Activated CD4-positive, CD25-positive, alpha-beta regulatory T cell (primary cell): ENCODE measurements at places on chromosomes 4 and X.
A peak's percentile ranks its signal among the peaks of the same experiment; 100 is the strongest.

DNA sequence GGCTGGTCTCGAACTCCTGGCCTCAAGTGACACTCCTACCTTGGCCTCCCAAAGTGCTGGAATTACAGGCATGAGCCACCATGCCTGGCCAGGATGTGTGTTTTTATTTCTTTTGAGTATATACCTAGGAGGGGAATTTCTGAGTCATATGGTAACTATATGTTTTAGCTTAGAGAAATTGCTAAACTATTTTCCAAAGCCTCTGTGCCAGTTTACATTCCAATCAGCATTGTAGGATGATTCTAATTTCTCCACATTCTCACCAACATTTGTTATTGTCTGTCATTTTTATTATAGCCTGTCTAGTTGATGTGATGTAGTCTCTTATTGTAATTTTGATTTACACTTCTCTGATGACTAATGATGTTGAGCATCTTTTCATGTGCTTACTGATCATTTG lies 1576.0 kb downstream of the RPA4 start:
- no peak for DNase-seq

DNA sequence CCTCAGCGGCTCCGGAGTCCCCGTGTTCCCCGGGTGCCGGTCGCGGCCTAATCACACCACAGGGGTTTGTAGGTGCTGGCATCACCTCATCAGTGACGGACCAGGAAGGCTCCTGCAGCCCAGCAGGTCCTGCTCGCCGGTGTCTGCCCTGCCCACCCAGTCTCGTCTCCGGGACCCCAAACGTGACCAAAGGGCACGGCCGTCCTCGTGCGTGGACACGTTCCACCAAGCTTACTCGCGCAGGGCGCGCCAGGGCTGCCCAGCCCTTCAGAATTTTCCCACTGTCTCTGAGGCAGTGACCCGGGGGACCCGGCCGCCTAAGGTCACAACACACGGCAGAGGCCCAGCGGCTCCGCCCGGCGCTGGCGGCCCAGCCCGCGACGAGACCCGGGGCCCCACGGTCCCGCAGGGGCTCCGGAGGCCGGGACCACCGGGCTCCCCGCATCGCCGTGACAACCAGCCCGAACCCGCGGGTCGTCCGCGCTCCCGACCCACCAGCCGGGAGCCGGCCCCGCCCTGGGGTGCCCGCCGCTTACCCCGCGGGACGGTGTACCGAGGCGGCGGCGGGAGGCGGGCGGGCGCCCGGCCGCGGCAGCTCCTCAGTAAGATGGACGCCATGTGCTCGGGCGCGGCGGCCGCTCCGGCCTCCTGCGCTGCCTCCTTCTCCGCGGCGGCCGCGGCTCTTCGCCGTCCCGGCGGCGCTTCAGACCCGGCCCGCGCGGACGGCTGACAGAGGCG lies 454 bp downstream of the LETM1 start:
- DNase-seq, result no peak

GRCh38 chr4:30854531-30854930 lies 134.4 kb downstream of the PCDH7 start:
- DNase-seq, result no peak

- no peak for DNase-seq
Measured at GRCh38 chrX:65045001-65045400, 68.8 kb upstream of the ZC4H2 start.

DNA sequence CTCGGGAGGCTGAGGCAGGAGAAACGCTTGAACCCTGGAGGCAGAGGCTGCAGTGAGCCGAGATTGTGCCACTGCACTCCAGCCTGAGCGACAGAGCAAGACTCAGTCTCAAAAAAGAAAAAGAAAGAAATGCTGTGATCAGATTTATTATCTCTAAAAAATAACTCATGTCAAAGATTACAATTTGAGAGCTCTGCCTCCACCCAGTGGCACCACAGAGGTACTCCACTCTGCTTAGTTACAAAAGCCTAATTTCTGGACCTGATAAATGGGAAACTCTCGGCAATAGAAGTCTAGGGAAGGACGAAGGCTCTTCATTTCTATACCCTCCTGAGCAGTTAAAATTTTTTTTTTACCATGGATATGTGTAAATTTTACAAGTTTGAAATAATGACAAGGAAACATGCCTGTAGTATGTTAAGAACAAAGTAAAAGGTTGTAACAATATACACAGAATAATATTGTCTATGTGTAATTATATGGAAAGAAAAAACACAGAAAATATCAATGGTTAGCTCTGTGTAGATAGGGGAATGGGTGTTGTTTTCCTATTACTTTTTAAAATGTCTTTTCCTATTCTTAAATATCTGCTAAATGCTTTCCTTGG lies 149.8 kb downstream of the STIM2 start:
- peak; percentile 23 for DNase-seq

GRCh38 chr4:182711211-182711610 lies 206.0 kb downstream of the DCTD start:
- DNase-seq, result no peak

- no peak for DNase-seq
Measured at GRCh38 chrX:110276778-110277177, 41.1 kb downstream of the AMMECR1 start.

DNA sequence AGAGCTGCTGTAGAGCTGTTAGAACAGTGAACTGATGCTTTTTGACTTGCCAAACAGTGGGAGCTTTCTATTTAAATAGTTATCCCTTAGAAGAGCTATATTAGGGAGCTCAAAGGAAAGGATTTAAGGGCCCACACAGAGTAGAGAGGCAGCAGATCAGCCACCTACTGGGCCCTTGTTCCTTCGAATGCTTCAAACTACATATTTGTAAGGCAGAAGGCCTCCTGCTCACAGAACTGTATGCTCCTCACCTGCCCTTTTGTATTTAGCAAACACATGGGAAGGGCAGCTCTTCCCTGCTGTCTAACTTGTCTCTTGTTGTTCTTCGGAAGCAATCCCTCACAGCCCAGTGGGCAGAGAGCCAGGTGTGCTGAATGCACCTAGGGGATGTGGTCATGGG lies 38.0 kb downstream of the IL1RAPL1 start:
- DNase-seq, result no peak

GRCh38 chr4:30989508-30989907 lies 269.3 kb downstream of the PCDH7 start:
- no peak for DNase-seq

DNA sequence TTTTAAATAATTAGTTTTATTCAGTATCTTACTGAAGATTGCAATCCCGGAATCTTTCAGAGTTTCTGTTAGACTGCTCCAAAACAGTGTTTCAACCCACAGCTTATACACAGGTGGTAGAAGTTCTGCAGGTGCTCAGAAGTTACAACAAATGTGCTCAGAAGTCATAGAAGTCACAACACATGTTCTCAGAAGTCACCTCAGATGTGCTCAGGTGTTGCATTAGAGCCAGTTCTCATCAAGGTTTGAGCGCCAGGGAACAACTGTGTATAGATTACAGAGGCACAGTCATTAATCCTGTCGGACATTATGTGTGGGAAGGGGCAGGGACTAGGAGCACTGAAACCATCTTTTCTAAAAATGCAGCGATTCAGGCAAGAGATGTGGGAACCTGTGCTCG lies 124.5 kb downstream of the ARSF start:
- DNase-seq, result no peak

DNA sequence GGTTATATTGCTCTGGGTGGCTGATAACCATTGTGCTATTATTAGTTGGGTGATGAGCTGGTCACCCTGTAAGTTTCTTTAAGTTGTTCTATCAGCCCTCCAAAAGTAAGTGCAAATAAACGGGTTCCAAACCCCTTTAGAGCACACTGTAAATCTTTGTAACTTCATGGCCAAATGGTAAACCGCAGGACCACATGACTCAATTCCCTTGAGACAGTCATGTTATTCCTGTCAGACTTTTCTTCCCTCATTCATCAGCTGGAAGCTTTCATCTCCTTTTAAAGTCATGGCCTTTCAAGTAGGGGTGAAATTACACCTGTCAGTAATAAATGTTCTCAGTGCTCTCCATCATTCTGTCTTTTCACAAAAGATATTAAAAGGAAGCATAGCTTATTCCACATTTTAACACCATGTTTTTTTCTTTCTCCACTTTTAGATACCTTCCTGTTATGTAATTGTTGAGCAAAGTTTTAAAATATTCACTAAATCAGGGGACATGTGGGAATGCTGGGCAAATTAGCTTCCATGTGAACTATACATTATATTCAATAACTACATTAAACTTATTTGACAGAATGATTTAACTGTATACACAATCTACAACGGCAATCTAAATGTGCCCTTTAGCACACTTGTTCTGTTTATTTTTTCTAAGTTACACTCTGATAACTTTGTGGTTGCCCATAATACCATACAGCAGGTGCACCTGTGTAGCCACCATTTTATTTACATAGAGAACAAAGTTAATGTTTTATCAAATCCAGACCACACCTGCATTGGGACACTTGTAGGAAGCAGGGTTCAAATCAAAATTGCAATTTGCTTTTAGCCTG lies 275.5 kb downstream of the CFAP299 start:
- no peak for DNase-seq

DNA sequence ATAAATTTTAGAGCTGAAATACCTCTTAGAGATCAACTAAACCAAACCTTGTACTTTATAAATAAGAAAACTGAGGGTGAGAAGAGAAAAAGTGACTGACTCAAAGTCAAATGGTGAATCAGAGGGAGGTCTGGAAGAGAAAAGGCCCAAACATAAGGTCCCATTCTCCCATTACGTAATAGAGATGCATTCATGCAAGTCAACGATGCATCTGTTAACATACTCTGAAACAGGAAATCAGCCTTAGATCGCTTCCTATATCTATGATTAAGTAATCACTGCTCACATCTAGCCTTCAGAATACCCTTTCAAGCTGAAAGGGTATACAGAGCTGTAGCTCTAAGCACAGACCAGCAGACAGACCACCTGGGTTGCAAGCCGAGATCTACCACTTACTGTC lies 6.5 kb downstream of the RNF150 start:
- no peak for DNase-seq

DNA sequence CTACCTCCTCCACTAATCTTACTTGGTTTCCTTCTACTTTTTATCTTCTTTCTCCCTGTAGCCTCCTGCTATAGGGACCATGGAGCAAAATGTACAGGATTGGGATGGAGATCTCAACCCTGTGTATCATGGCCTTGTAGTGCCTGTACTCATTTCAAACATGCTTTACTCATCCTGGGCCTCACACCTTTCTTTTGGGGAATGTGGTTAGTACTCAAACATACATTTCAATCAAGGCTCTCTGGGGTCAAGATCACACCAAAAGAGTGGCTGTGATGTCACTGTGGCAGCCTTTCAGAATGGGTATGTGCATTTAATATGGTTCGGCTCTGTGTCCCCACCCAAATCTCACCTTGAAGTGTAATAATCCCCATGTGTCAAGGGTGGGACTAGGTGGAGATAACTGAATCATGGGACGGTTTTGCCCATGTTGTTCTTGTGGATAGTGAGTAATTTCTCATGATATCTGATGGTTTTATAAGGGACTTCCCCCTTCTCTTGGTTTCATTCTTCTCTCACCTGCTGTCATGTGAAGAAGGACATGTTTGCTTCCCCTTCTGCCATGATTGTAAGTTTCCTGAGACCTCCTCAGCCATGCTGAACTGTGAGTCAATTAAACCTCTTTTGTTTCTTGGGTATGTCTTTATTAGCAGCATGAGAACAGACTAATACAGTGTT lies 205.1 kb downstream of the RASL11B start:
- DNase-seq, result no peak

GRCh38 chr4:140748171-140748570 lies 8.0 kb downstream of the TBC1D9 start:
- DNase-seq, result no peak

DNA sequence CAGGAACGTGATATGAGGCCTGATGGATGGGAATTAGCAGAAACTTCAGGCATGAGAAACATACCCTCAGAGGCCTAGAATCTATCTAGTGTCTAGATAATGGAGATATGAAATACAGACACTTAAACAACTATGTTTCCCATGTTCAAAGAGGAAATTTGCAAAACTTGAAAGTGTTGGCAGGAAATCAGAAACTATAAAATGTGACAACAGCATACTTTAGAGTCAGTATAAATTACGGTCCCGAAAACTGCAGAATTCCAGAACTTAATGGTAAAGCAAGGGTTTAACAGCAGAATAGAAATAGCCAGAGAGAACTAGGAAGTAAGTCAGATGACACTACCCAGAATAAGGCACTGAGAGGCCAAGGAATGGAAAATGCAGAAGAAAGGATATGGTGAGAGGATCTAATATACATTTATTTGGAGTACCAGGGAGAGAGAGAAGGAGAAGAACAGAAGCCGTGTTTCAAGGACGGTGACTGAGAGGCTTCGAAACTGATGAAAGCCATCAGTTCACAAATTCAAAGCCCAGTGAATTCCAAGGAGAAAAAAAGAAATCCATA lies 7.4 kb downstream of the HTT-AS start:
- DNase-seq, result no peak

DNA sequence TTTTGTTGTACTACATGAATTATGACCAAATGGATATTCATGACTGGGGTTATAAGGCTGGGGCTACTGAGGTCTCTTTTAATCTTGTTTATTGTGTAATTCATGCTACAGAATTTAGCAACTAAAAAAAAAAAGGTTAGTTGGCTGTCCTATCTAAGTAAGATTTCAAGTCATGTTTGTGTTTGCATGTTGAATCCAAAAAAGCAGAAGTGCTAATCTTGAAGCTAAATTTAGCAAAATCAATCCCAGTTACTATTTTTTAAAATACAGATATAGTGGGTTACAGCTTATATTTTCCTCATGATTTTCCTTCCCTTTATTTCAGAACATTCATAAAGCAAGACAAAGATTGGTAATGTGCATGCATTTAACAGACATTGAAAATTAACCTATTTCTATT lies 19.4 kb downstream of the MTMR1 start:
- DNase-seq, result no peak

- DNase-seq, result no peak
Measured at GRCh38 chr4:180587379-180587778, 1655.8 kb upstream of the TENM3 start.

GRCh38 chr4:151226004-151226932 lies 50.7 kb upstream of the PRSS48 start:
- DNase-seq, result no peak

DNA sequence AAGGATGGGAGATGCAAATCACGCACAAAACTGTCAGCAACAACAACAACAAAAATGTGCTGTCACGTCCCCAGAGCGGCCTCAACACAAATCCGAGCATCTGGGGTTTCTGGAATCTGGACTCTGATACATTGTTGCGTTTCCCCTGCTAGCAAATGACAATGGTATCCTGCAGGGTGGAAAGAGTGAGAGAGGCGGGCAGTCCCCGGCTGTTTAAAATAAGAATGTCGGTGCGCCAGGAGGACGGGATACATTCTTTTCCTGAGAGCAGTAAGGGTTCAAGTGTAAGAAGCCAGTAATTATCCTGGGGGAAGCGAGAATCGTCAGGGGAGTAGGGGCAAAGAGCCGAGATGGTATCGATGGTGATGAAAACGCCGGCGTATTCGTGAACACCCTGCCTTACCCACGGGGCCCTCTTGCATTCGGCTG lies 310.2 kb downstream of the ASMT start:
- no peak for DNase-seq

DNA sequence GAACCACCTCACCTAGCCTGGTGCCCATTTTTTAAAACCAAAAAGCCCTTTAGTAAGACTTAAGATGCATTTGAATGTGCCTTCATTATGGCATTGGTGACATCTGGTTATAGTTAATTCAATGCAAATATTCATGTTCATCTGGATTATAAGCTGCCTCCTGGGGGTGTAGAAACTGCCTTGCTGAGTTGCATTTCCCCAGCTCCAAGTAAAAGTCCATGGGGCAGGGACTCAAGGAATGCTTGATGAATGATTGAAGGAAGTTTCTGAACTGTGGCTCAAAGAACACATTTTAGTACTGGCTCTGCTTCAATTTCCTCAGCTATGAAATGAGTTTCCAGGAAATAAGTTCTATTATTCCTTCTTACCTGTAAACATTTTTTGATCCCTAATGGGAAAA lies 18.5 kb upstream of the RBM47 start:
- no peak for DNase-seq
